T follicular helper cell (primary cell): ENCODE measurements at places on chromosomes 11 and 22.

DNA sequence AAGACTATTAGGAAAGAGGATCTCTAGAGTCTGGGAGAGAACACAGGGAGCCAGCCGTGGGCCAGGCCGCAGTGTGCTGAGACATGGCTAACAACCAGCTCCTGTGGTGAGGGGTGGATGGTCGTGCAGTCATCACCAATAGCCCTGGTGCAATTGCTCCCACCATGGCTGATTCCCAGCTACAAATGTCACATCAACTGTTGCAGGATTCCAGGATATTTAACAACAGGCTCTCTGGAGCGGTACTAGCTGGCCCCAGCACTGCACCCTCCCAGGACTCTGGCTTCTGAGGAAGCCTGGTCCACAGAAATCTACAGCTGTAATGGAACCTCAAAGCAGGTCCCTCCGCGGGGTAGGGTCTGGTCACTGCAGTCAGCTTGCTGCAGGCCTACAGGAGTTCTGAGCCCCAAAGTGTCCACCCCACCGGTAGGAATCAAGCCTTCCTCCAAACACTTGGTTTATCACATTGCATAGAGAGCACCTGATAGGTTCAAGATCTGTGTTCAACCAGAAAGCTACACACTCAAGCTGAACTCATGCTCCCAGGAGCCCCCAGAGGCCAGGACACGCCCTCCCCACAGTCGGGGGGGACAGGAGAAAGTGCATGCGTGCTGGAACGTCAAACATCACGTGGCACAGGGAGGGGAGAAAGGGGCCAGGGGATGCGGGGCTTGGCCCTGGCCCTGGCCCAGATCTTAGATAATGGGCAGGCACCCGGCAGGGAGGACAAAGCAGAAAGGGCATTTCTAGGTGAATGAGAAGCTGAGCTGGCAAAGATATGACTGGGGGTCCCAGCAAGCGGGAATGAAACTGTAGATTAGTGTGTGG is 609.0 kb downstream of the TBC1D22A start:
- DNase-seq = no peak

GRCh38 chr11:12205330-12205729 is 94.9 kb downstream of the MICAL2 start:
- no peak for DNase-seq

GRCh38 chr22:48262596-48263430 is 1500.4 kb downstream of the TBC1D22A start:
- DNase-seq = no peak

GRCh38 chr11:13047884-13048283 is 38.8 kb downstream of the RASSF10 start:
- DNase-seq = no peak

DNA sequence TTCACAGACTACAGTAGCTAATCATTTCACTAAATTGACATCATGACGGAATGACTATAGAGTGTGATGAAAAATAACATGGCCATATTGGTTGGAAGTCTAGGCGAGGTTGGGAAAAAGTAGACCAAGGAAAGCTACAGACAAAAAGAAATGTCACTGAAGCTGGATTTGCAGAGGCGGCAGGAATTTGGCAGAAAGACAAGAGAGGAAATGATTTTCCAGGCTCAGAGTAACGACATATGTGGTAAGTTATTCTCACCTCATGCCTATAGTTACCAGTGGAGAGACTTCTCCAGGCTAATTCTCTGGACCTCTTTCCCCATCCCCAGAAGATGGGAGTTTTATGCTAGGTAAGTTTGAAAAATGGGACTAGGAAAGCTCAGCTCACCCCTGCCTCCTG is 1005.8 kb upstream of the CCDC90B start:
- DNase-seq = no peak

DNA sequence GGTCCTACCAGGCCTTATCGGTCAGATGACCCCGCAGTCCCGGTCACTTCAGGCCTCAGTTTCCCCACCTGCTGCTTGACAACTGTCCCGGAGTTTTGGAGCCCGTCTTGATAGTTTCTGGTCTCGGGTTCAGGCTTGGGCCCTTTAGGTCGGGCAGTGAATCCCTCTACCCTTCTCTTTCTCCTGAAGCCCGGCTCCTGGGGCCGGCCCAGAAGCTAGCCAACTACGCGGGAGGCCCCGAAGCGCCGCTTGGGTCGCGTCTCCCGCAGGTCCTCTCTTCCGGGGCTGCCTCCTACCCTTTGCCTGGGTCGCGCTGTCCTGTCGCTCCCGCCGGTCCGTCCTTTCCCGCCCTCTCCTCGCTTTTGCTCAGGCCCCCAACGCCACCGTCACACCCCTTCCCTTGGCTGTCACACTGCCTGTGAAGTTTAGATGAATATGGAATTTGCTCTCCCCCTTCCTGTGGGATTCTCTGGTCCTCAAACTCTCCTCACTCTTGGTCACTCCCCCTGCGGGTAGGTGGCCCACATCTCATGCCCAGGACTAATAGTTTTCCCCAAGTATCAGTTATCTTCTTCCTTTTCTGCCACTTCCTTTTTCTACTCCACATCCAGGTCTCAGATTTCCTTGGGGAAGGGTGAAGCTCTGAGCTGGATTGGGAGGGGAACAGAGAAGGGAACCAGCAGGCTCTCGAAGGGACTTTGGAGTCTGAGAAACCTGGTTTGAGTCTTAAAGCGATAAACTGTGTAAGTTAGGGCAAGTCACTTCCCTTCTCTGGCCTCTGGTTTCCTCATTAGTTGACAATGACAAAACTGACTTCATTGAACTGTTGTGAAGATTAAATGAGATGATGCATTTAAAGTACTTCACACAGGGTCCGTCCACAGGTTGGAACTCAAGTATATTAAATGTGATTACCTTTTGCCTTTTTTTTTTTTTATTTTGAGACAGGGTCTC is 790 bp downstream of the RAB1B start:
- DNase-seq = no peak

DNA sequence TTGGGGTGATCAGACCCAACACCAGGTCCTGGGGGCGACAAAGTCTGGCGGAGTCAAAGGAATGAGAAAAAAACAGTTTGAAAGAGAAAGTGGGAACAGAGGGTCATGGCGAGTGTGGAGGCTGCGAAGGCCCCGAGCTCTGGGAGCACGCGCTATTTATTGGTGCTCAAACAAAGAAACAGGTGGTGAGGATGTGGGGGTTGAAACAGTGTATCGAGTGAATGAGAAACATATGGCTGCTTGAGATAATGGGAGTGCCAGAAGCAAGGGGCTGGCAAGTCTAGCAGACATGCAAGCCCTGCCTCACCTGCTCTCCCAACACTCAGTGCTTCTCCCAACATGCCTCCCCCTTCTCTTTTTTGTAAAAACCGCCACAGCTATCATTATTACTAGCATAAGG is 7.8 kb upstream of the DUSP18 start:
- no peak for DNase-seq

- DNase-seq = no peak
These were observed 237.2 kb downstream of the DDX10 start for GRCh38 chr11:108902027-108902469.

DNA sequence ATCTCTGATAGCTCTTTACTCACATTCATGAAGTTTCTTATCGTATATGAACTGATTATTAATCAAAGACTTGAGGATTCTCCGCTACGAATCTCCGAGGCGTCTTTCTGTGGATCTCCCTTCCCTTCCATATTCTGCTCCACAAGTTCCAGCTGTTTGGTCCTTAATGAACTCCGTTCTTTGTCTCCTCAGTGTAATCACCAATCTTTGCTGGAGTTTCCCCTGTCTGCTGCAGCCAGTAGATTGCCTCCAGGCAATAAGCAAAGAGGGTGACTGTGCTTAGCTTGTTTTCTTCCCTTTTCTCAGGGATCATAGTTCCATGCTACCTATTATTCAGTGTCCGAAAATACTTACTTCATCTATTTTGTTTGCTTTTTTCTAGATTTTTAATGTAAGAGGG is 169.6 kb upstream of the FOLH1 start:
- no peak for DNase-seq

GRCh38 chr11:35077709-35078469 is 61.1 kb upstream of the CD44 start:
- peak; percentile 41 for DNase-seq

DNA sequence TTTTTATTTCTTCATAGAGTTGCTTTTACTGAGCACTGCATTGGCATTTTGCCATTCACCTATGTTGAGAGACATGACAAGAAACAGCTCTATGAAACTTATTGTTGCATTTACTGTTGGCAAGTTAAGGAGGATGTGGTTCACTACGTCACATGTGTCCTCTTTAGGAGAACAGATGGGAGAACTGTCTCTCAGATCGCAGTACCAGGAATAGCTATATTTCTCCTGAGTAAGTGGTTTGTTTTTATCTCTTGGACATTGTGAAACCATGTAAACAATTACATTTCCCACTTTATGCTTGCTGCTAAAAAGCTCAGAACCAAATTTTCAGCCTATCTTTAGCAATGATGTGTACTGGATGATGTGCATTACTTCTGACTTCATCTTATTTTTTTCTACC is 34.8 kb upstream of the PSMA1 start:
- DNase-seq = peak; percentile 15

DNA sequence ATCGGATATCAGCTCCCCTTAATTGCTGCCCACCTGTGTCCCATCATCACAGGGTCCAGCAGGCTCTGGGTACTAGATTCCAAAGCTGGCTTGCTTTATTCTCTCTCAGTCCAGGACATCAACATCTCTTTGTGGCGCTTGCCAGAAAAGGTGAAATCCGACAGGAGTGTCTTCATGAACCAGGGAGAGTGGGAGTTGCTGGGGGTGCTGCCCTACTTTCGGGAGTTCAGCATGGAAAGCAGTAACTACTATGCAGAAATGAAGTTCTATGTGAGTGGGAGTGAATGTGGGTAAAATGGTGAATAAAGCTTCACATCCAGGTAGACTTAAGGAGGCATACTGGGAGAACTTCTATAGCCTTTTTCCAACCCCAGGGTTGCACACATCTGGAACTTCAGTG is 11.0 kb downstream of the HTR3A start:
- DNase-seq = no peak

DNA sequence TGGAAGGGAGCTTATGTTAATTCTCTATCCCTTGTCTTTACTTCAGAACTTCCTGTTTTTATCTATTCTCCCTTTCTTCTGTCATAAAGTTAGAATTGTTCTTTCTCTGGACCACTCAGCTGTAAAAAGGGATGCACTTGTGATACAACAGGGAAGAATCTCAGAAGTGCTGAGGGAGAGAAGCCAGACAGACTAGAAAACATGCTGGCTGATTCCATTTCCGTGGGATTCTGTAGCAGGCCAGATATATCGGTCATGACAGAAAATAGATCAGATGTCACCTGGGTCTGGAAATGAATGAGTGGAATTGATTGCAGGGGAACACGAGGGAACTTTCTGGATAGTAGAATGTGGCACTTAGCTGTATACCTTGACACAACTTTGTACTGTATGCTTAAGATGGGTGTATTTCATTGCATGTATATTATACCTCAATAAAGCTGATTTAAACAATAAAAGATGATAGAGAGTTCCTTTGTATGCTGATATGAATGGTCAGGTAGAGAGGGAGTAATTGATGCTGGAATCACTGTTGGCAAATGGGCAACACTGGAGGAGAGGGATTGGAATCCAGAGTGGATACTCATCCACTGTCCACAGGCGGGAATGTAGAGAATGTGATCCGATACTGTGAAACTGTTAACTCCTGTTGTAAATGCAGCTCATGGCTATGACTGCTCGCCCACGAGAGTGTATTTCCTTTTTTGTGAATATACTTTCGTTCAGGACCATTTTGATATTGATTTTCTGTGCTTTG is 59.6 kb downstream of the ATXN10 start:
- DNase-seq = no peak

GRCh38 chr11:115695677-115696364 is 191.6 kb upstream of the CADM1 start:
- DNase-seq = no peak

DNA sequence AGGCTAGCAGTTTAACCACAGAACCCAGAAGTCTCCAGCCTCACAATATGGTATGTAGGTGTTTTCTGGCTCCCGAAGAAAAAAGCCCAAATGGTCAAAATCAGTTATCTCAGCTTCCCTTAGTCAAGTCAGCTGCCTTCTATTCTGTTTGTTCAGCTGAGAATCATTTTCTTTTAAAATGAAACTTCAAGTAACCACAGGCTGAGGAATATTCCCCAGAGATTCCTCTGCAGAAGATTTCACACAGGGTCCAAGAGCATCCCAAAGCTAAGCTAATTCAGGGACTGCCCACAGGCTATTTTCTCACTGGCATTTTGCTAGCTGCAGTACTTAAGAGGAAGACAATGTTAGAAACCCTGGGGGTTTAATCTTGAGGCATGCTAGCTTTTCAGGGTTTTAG is 977.0 kb upstream of the CHORDC1 start:
- DNase-seq = no peak

- no peak for DNase-seq
These were observed at the start of gene ASCL3 for GRCh38 chr11:8942518-8943066. Gene ASCL3 (minus strand): TSS chr11:8943016. CDS start chr11:8938161, 4,855 bp downstream.

DNA sequence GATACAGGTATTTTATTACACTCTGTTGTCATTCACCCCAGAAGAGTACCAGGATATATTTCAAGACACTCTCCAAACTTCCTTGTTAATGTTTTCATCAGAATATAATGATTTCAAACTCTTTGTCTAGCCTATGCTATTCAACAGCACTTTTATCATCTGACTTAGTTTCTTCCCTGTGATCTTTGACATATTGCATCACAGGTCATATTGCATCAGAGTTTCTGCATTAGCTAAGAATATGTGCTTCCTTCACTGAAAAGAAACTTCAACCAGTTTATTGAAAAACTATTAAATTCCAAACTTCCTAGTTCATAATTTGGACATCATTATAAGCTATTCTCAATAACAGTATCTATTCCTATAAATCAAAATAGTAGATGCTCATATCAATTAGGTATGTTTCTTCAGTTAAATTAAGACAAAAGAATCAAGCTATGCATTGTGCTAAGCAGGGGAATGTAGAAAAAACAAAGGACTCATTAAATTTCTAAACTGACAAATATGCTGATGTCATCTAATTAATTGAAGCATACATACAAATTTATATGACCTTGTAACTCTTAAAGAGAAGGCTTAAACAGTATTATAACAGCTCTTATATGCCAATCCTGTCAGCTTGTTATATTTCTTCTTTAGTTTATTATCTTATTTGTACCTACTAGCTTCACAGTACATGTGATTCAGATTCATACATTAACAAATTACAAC is 361.8 kb upstream of the LUZP2 start:
- no peak for DNase-seq

DNA sequence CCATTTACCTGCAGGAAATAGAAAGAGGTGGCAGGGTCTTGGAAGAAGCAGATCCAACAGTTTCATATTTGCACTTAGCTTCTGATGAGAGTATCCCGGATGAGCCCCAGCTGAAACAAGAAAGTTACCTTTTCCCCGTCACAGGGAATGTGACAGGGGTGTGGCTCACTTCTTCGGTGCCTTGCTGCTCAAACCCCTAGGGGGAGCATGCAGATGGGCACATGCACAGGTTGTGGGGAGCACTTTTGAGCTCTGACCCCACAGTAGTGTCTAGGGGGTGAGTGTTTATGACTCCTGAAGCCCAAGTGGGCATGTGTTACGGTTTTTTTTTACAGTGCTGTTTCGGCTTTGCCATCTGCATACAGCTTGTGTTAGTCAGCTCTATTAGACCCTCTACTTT is 1221.0 kb downstream of the JRKL start:
- DNase-seq = no peak

GRCh38 chr11:121929581-121929980 is 186.4 kb downstream of the BLID start:
- no peak for DNase-seq

- no peak for DNase-seq
These were observed 29.8 kb upstream of the NFAM1 start for GRCh38 chr22:42462016-42462415.
